ENCODE measurements at places on chromosomes 5 and 9.

DNA sequence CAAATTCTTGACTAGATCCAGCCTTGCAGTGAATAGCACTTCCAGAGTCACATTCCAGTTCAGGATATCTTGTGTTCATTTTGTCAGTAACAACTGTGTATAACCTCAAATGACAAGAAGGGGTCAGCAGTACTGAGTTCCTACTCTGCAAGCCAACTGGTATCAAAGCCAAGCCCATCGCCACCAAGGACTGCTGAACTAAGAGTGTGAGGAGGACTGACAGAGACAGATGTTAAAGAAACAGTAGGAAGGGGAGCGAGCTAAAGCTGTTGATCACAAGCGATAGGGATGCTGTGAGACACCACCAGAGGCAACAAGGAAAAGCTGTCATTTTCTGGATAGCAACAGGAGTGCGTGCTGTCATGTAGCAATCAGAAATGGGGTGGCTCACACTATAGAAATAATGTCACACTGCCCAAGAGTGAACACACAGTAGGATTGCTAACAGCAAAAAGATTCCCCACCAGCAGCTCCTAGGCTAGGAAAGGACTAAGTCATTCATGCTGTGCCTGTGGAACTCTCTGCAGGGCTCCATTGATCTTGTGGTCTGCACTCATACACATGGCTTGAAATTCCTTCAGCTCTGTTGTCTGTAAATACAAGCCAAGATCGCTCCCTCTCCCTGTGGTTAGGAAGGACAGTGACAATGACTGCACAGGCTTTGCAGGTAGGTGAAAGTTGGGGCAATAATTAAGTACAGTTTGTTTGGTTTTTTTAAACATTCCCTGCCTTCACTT, 658.6 kb downstream of the NR2F1-AS1 start:
- no peak for DNase-seq

GRCh38 chr9:111250875-111251842, 78.9 kb downstream of the OR2K2 start:
- DNase-seq, result no peak

DNA sequence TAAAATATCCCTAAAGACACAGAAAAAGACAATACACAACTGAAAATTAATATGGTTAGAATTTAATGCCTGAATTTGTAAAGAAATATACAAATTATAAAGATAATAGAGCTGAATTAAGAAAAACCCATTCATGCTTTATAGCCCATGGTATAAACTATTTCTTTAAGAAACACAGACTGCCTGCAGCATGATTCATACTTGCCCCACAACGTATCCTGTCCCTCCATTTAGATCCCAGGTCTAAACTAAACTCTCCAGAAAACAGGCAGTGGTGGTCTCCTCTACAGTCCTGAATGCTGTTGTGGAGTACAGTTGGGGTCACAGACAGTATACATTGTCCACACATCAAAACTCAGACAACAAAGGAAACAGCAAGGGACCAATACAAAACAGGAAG, 24.8 kb downstream of the IL6ST start:
- DNase-seq, result no peak

- no peak for DNase-seq
Observed at GRCh38 chr5:176912115-176912514, 13.0 kb upstream of the HK3 start.

- no peak for DNase-seq
Observed at GRCh38 chr5:10331341-10331796, 22.1 kb upstream of the MARCHF6 start.

- peak; percentile 73 for DNase-seq
Observed at GRCh38 chr5:142981886-142982820, 212.0 kb downstream of the ARHGAP26 start.

DNA sequence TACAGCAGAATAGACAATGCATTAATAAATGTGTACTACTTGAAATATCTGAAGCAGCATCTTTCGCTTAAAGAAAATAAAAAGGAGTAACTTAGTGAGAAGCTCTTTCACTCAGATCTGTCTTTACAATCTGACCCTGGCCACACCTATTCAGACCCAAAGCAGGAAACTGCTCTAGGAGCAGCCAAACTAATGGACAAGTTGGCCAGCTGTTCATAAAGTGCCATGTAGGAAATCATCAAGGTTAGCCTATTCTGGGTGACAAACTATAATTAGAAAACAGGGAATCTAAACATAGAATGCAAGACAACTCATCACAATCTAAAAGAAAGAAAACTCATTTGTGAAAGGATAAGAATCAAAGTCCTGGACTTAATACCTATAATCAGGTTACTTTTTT, 101.3 kb downstream of the AGTPBP1 start:
- no peak for DNase-seq

GRCh38 chr9:6132650-6133049, 83.0 kb upstream of the IL33 start:
- no peak for DNase-seq

- DNase-seq, result no peak
Observed at GRCh38 chr9:127813686-127814226, 11.1 kb downstream of the FPGS start.

DNA sequence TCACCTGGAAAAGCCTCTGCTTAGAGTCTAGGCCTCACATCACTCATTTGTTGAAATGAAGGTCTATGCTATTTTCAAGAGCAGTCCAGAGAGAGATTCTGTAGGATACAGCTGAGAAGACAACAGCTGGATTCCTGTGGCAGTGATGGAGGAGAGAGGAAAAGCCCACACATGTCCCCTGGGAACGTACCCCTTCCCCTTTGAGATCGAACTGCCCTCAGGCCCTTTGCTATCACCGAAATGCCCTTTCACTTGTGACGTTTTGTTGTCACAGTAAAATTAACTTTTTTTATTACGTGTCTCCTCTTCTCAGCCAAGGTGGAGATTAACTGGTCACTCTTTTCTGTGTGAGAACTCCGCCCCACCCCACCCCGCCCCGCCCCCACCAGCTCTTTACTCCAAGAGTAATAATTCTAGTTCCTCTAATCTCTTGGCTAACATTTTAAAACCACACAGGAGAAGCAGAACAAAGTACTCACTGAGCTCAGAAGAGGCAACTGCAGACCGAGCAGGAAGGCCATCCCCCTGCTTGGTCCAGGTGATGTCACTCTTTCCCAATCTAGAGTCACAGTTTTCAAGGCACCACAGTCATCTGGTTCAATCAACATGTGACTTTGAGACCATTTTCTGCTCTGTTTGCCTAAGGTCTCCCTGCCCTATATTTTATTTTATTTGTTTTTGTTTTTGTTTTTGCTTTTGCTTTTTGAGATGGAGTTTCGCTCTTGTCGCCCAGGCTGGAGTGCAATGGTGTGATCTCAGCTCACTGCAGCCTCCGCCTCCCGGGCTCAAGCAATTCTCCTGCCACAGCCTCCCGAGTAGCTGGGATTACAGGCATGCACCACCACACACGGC, 105.6 kb downstream of the SUSD1 start:
- DNase-seq, result no peak

DNA sequence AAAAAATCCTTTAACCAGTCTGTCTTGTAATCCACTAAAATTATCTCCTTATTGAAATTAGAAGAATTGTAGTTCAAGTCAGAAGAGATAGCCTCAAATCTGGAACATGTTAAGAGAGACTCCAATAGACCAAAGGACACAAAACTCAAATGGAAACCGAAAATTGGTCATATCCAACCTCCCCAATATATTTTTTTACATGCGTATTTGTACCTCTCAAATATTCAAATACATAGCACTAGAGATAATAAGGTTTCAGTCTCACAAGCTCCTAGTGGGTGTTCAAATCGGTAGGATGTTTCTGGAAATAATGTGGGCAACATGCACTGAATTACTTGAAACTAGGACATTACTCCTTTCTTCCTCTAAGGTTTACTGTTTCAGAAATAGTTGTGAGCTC, 33.5 kb downstream of the EPB41L4A start:
- no peak for DNase-seq

DNA sequence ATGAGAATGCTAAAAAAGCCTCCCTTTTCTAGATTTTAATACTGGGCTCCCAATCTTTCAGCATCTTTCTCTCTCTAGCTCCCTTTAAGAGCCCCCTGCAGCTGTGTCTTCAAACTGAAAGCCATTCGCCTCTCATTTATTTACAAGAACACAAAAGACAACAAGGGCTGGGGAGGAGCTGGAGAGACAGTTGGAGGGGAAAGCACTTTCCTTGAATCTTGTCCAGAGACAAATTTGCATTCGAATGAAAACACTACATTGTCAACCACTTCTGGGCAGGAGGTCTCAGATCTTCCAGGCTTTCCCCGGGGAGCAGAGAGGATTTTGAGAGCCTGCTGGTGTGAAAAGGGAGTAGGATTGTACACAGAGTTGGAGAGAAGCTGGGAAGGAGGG, 518.3 kb downstream of the CTNND2 start:
- DNase-seq, result no peak

DNA sequence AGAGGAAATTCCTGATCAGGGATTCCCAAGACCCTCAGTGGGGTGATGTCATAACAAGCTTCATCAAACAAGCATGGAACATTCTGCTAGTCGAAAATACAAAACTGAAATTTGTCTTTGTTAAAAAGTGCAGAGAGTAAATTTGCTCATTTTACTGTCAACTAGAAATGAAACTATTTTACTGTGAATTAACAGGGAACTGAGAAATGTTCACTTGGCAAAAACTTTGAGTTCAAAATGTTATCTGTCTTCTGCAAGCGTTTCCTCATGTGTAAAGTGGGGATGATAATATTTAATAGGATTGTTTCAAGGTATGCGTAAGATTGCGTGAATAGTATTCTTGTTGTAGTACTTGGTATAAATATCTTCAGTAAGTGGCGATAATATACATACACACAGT, 45.4 kb downstream of the ALDH1A1 start:
- no peak for DNase-seq

- DNase-seq, result no peak
Observed at GRCh38 chr5:147407094-147407681, 102.7 kb downstream of the DPYSL3 start.

- no peak for DNase-seq
Observed at GRCh38 chr9:135559606-135560005, 1.9 kb upstream of the PAEP start.

DNA sequence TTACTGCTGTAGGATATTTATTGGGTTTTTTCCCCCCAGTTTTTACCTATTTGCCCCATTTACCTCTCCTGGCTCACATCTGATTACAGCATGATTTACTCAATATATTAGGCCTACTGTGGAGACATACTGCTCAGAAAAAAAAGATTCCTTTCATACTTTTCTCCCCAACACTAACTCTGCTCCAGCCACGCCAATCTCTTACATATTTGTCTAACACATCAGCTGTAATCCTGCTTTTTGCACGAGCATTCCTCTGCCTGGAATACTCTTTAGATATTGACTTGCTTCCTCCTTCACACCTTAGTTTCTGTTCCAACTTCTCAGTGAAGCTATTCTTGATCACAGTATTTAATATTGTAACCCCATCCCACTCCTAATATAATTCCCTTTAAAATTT, 158.1 kb upstream of the VCAN start:
- DNase-seq, result no peak

GRCh38 chr5:14577971-14578370, 3.6 kb upstream of the OTULINL start:
- DNase-seq, result no peak

GRCh38 chr9:121765021-121765950, 113.9 kb downstream of the DAB2IP start:
- no peak for DNase-seq

DNA sequence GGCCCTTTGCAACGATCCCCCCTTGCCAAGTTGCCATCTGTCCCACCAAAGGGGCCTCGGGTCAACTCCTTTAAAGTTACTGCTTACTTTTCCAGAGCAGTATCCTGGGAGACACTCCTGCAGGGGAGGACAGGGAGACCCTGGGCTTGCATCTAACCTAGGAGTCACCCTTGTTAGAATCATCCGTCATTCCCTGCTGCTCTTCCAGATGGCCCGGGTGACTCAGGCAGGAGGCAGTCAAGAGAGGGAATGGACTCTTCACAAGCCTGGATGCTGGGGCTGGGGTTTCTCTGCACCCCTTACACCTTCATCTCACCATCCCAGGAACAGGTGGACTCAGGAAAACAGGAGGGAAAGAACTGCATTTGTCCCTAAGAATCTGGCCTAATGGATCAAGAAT, 175.6 kb downstream of the GABBR2 start:
- no peak for DNase-seq

DNA sequence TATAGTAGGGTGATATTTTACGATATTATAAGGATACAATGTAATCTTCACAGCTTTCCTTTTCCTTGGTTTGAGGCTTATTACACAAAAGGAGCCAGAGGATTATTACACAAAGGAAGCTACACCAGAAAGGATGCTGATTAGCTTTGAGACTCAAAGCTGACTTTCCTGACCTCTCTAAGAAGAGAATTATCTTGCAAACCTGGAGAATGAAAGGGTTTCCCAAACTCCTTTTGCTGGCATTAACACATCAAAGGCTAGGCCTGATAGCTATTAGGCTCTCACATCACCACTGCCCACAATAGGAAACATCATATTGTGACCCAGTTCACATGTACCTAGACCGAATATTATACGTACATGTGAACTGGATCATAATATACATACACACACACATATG, 34.2 kb upstream of the CHD1 start:
- DNase-seq, result no peak

DNA sequence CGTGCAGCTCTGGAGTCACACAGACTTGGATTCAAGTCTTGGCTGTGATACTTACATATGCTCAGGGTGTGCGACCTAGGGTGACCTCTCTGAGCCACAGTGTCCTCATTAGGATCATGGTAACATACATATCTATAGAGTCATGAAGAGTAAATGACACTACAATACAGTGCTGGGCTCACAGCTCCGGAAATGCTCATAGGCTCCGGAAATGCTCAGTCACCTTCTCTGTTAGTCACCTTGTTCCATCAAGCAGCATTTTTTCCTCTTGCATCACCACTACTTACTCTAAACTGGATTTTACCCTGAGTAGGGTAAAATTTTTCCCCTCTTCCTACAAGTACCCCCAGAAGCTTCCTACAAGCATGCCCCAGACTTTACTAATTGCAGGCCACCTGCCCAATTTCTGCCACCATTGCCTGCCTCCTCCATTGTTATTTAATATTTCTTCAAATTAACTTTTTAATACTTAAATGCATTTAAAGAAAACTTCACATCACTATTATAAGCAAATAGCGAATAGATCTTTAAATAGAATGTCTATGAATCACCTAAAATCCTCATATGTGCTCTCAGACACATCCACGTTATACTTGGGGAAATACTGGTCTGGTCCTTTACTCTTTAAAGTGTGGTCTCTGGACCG, 147.6 kb upstream of the SPRY4 start:
- peak; percentile 45 for DNase-seq

- no peak for DNase-seq
Observed at GRCh38 chr5:125258615-125259014, 512.2 kb upstream of the ZNF608 start.

- no peak for DNase-seq
Observed at GRCh38 chr5:161278739-161279660, 267.5 kb downstream of the GABRB2 start.

- DNase-seq, result no peak
Observed at GRCh38 chr9:37034305-37034937, 353 bp upstream of the PAX5 start.

GRCh38 chr5:63029891-63030290, 451.3 kb downstream of the LRRC70 start:
- DNase-seq, result no peak

DNA sequence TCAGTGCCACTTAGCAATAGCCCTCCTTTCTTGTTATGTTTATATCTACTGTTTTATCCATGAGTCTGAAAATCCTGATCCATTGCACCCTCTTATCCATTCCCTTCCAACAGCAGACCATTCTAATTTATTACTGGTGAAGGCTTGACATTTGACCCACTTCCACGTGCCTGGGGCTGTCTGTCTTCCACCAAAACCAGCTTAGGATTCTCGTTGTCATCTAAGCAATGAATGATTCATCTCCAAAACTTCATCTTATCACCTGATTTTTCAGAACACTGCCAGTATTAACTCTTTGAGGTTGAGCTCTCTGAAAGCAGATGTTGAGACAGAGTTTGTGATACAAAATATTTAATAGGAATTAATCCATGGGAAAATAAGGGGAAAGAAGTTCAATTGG, 277.8 kb upstream of the FBXL7 start:
- DNase-seq, result no peak

Measured in epithelial cell of proximal tubule (primary cell).